Peyer's patch (tissue), 4 donors: ENCODE measurements at places on chromosomes 1 and 21.

DNA sequence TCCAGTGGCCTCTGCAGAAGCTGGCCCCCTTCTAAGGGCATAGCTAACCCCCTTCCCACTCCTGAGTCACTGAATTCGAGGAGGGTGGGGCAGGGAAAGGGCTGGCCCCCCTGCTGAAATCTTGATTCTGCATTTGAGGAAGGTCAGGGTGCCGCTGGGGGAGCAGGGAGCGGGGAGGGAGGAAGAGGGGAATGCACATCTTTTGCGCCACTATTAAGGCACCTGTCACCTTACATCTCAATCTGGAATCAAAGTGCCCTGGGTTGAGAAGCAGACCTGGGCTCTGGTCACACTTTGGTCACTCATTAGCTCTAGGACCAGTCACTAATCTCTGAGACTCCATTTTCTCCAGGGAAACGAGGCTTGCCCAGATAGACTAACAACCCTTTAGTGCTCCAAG, 62.0 kb downstream of the TOR1AIP2 start:
- H3K4me3 ChIP-seq, result peak overlapping the region; percentile 47
- no peaks in the 10 kb centered on the region for H3K27me3 ChIP-seq
- H3K27ac ChIP-seq, result peak overlapping the region; percentile 35
- peaks cover 9% of the 10 kb centered on the region for H3K4me1 ChIP-seq
- DNase-seq, result no peak

DNA sequence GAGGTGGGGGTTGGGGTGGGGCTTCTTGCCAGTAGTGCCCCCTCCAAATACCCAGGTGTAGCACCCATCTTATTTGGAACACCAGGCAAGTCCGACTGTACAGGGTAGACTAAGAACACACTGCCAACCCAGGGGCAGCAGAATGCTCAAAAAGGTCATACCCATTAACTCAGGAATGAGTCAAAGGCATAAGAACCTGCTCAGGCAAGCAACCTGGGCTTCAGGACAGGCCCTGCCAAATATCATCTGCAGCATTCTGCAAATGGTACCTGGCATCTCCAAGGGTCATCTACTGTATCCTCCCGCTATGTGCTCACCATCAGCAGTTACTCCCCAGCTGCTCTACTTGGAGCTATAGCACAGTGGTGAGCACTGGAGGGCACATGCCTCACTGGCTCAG, 19.4 kb downstream of the PEA15 start:
- H3K27me3 ChIP-seq, result no peaks in the 10 kb centered on the region
- DNase-seq, result no peak
- H3K36me3 ChIP-seq, result peaks cover 100% of the 10 kb centered on the region

DNA sequence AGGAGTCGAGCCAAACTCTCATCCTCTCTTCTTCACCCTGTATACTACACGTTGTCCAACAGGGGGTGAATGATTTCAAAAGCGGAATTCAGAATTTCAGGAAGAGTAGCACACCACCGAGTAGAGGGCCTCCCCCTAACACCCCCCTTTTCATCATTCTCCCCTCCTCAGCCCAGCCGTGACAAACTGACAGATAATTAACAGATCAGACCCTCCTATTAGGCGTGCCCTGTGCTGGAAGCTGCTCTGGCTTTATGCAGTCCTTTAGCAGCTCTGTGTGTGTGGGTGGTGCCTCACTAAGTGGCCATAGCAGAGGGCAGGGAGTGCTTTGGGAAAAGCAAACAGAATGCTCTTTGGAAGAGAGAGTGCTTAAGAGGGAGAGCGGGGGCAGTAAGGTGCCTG, 44.3 kb downstream of the PEX14 start:
- H3K4me3 ChIP-seq, result no peak overlapping the region
- no peak overlapping the region for H3K27ac ChIP-seq
- H3K4me1 ChIP-seq, result no peaks in the 10 kb centered on the region
- H3K36me3 ChIP-seq, result no peaks in the 10 kb centered on the region
- no peak for DNase-seq

- no peaks in the 10 kb centered on the region for H3K27me3 ChIP-seq
- peak overlapping the region; percentile 68 for H3K27ac ChIP-seq
- DNase-seq, result no peak
- H3K4me3 ChIP-seq, result no peak overlapping the region
- peaks cover 22% of the 10 kb centered on the region for H3K4me1 ChIP-seq
Observed at GRCh38 chr1:213687832-213688231, 299.9 kb upstream of the PROX1 start.

- H3K27ac ChIP-seq, result no peak overlapping the region
- no peaks in the 10 kb centered on the region for H3K36me3 ChIP-seq
- DNase-seq, result no peak
- H3K4me1 ChIP-seq, result no peaks in the 10 kb centered on the region
- H3K27me3 ChIP-seq, result no peaks in the 10 kb centered on the region
- H3K4me3 ChIP-seq, result no peak overlapping the region
Observed at GRCh38 chr1:81717230-81717629, 83.5 kb upstream of the ADGRL2 start.

- H3K27ac ChIP-seq, result no peak overlapping the region
- no peaks in the 10 kb centered on the region for H3K4me1 ChIP-seq
- DNase-seq, result no peak
- H3K27me3 ChIP-seq, result no peaks in the 10 kb centered on the region
Observed at GRCh38 chr1:165481820-165482532, 37.0 kb upstream of the RXRG start.

DNA sequence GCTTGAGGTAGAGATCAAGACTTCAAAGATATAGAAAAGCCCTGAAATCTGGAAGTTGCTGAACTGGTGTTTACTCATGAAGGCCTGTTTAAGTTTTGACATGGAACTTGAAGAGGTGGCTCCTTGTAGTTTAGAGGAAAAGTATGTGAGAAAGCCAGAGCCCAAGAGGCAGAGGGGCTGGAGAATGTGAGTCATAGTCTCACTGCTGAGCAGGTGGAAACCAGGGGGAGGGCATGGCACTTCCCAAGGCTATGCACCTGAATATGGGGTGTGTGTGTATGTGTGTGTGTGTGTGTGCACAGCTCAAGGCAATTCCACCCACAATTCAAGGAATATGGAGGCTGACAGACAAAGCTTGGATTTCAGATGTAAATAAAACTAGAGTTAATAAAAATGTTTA, 46.8 kb upstream of the C1orf198 start:
- no peak overlapping the region for H3K4me3 ChIP-seq
- no peaks in the 10 kb centered on the region for H3K36me3 ChIP-seq
- H3K27me3 ChIP-seq, result no peaks in the 10 kb centered on the region
- H3K27ac ChIP-seq, result no peak overlapping the region
